ENCODE measurements at places on chromosomes 2 and 18.
A peak's percentile ranks its signal among the peaks of the same experiment; 100 is the strongest.

DNA sequence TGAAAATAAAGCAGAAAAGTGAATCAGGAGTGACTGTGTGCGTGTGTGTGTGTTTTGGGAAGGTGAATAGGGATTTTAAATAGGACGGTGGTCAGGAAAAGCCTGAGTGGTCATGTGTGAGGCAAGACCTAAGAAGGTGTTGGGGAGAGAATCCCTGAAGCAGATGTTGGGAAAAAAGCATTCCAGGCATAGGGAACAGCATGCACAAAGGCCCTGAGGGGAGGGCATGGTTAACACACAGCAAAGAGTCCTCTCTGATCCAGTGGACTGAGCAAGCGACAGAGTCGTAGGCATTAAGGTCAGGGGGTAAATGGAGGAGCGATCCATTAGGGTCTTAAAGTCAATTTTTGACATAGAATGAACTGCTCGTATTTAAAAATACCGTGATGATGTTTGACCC is 34.0 kb upstream of the OTOS start:
- DNase-seq = no peak

GRCh38 chr2:23491591-23492336 is 106.8 kb downstream of the KLHL29 start:
- DNase-seq = no peak

DNA sequence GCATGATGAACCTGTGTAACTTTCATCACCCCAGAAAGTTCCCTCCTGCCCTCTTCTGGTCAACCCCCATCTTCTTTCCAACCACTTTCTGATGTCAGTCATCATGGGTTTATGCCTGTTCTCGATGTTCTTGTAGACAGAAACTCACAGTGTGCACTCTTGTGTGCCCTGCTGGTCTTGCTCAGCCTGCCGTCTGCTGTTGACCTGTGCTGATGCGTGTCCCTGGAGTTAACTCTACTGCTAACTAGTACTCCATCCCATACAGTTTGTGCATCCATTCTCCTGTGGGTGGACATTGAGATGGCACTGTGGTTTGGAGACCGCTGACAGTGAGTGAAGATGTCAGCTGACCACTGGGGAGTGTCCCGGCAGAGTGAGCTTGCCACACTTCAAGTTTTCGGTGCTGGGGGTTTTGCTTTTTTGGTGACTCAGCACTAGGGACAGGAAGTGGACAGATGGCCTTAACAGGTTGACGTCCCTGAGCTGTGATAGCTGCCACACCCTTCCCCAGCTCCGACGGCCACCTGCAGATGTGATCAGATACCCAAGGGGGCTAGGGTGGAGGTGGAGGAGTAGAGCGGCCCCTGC is 14.8 kb downstream of the KLHL29 start:
- DNase-seq = no peak

DNA sequence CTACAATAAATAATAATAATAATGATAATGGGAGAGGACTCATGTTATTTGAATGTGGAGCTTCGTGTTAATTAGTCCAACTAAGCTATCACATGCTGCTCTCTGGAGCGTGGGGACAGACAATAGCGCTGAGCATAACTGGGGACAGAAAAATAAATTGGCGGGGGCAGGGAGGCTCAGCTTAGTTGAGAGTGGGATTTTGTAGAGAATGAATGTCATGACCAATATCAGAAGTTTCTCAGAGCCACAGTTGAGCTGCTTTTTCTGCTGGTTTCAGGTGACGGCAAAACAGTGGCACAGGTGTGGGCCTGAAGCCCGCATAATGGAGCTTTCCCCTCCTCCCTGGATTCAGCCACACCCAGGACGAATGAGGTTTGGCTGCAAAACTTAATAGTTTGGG is 111.1 kb upstream of the CAB39 start:
- no peak for DNase-seq

DNA sequence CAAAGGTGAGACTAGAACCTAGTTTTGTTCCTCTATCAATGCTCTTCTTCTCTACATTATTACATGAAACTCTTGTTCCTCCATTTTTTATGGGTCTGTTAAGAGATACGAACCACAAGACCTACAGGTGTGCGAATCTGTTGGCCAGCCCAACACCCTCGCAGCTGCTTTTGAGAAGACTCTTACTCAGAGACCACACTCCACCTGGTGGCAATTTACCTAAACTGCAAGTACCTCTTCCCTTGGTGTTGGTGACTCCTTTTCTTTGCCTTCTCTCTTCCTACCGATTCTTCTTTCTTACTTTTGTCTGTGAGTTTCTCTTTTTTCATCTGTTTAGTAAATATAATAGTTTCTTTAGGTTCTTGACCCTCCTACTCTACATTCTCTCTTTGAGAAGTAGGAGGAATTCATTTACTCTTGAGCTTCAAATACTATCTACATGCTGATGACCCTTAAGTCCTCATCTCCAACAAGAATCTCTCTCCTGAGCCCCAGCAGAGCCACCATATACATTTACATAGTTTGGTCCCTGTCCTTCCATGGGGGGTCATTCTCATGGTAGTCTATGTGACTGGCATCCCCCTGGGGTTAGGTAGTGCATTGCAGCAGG is 81.8 kb upstream of the GAREM1 start:
- DNase-seq = peak; percentile 8

DNA sequence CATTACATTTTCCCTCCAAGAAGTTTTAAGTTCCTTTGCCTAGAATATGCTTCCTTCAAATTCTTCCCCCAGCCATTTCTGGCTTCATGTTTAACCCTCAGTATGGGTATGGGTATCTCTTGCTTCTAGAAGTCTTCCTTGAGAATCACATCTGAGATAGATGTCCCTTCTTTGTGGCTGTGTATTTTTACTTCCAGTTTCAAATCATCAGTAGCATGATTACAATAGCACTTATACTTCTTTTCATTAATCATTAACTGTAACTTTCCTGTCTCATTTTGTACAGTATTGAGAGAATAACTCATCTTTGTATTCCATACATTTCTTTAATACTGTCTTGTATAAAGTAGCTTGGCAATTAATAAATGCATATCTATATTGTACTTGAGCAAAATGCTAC is 17.3 kb upstream of the PDE1A start:
- no peak for DNase-seq

- no peak for DNase-seq
These were observed 53.5 kb downstream of the COLEC12 start for GRCh38 chr18:446941-447560.

DNA sequence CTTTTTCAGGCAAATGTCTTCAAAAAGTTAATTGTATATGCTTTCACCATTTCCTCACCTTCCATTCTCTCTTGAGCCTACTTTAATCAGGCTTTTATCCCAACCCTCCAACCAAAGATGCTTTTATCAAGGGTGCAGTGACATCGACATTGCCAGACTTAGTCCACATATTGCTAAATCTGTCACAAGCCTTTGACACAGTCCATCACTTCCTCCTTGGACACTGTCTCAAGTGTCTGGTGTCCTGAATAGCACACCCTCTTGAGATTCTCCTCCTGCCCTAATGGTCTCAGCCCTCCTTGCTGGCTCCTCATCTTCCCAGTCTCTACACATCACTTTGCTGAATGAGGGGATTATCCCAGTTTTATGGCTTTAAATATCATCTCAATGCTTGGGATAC is 147.5 kb upstream of the SLC39A10 start:
- DNase-seq = no peak

- DNase-seq = no peak
These were observed 81.6 kb downstream of the TPO start for GRCh38 chr2:1494906-1495305.

GRCh38 chr2:43899589-43899988 is 60.8 kb downstream of the ABCG8 start:
- DNase-seq = no peak

GRCh38 chr2:46020416-46020815 is 276.8 kb upstream of the EPAS1 start:
- no peak for DNase-seq

- DNase-seq = peak; percentile 10
These were observed 17.2 kb upstream of the RPL31 start for GRCh38 chr2:100984892-100985307.

DNA sequence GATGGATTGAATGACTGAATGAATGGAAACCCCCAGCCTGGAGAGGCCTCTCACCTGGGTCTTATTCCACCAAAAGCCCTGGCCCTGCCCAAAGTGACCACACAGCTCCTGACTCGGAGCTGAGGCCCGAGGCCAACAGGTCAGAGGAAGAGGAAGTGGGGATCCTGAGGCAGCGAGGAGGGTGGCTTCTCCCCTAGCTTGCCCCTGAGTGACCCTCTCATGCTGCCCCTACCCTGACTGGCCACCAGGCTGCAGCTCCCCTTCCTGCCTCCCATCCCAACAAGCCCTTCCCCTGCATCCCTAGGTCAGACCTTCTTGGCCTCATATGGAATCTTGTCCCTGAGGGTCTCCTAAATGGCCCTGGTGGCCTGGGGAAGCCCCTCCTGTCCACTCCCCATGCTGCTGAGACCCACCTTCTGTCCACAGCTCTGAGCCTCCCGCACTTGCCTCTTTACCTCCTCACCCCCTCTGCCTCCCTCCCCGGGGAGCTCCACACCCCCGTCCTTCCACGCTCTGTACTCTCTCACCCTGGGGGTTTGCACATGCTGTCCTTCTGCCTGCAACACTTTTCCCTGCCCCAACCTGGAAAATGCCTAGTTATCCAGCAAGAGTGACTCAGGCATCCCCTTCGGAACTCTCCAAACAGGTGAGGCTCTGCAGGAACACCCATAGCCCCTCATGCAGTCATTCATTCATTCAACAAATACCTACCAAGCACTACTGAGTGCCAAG is 134.8 kb upstream of the HDAC4 start:
- no peak for DNase-seq

DNA sequence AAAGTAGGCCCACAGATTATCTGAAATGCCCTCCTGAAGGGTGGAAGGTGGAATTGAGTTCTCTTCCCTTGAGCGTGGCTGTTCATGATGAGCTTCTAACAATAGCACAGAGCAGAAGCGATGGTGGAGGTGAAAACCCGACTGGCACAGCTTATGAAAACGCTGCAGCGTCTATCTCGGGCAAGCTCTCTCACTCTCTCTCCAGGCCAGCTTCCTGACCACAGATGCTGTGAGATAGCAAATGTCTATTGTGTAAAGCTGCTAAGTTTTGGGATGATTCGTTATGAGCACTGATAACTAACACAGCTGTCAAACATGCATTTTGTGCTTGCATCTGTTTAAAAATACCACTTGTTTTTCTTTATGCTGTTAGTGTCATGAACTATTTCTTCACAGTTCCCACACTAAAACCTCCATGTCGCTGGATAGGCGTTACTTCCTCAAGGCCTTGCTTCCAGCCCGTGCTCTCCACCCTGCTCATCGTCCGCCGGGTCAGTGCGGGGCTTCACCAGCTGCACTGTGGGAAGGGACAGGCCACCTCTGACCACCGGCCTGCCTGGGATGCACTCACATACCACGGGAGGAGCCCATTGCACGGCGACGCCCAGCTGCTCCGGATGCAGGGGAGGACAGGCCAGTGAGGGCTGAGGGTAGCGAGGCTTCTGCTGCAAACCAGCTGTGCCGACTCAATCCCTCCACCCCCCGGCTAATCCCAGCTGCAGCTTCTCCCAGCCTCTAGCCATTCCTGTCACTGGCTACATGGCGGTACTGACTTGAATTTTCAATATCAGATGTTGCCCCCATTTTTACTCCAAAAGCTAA is 60.0 kb upstream of the OTOS start:
- DNase-seq = no peak

DNA sequence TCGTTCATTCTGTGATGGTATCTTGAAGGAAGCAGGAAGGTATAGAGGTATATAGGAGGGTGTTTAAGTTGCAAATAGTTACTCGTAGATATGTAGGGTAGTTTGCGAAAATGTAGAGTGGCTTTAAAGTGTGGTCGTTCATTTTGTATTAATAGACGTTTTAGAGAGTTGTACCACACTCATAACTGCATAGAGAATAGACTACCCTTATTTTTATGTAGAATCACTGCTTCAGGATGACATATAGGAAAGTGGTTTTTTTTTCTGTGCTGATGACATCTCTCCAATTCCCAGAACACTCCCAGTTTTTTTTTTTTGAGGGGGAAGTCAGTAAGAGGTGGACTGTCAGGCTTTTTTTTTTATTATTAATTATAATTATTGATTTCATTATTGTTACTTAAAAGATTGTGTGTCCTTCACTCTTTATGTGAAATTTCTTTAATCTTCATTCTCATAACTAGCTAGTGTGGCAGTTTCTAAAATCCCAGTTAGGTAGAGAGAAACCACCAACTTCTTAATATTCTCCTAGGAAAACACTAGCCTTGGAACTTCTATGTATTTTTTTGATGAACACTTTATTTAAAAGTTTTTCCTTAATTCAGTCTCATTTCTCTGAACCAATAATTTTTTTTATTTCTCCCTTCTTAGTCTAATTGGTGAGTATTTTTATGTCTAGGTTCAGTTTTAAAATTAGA is 1.5 kb downstream of the ACTR3 start:
- no peak for DNase-seq

- no peak for DNase-seq
These were observed 57.6 kb downstream of the NPAS2 start for GRCh38 chr2:100877555-100877954.

DNA sequence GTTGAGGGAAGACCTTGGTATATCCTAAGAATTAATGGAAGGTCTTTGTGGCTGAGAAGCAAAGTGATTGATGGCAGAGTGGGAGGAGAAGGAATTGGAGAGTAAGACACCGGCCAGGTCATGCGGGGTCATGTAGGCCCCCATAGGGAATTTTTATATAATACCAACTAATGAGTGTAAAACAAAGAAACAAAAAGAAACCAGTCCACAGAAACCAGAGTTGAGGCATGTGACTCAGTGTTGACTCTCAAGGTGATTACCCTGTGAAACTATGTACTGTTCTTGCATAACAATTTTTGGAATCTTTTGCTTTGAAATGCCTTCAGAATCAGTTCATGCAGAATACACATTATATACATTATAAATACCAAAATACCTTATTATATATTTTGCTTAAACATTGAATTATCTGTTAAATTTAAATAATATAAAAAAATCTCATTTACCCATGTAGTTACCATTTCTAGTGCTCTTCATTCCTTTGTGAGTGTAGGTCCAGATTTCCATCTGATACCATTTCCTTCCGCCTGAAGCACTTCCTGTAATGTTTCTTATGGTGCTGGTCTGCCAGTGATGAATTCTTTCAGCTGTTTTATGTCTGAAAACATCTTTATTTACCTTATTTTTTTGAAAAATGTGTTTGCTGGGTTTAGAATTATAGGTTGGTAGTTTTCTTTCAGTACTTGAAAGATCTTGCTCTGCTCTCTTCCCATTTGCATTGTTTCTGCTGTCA is 8.6 kb downstream of the CLIP4 start:
- DNase-seq = no peak

DNA sequence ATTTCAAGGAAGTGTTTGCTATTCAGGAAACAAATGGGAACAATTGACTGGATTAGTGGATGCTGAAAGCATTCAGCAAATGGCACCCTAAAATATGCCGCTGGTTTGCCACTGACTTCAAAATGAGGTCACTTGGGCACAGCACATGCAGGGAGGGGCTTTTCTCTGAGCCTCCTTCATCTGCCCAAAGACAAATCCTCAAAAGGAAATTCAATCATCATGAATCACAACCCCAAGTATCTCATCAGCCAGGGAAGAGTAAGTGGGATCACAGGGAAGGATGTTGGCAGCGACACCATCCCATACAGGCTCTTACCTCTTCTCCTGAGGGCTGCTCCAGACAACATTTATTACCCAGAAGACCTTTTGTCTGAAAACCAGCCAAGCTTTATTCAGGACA is 14.4 kb upstream of the SP140L start:
- DNase-seq = no peak

- DNase-seq = peak; percentile 29
These were observed 25.0 kb upstream of the COPS8 start for GRCh38 chr2:237060534-237061312.

- no peak for DNase-seq
These were observed 276.5 kb upstream of the MGAT5 start for GRCh38 chr2:133977405-133977804.

GRCh38 chr2:30366199-30366691 is 80.8 kb upstream of the LCLAT1 start:
- DNase-seq = no peak
